Activated CD4-positive, alpha-beta T cell treated with anti-CD3 and anti-CD28 coated beads for 4 hours (primary cell): ENCODE measurements at places on chromosomes 5 and 9.

DNA sequence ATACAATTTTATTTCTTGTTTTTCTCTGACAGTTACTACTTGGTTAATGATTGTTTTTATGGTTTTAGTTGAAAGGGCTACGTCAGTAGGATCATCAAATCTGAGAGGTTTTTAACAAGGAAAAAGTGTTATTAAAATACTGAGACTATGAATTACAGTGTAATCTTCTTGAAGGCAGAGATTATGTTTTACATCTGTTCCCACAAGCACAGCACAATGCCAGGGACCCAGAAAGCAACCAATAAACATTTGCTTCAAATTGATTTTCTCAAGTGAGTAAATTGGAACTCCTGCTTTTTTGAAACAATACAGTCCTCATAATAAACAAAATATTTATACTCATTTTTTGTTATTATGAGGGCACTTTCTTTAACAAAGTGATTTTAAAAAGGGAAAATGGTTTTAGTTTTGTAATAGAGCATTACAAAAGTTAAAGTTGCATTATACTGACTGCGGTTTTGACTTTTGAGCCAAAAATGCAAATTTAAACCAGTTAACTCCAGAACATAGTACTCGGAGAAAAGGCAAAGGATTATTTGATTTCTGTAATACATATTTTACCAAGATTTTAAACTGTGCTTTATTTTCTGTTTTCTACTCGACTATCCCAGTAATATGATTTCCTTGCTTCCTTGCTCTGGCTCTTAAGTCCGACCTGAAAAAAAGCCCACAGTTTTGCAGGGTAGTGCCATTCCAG lies 176.9 kb downstream of the GDNF start:
- DNase-seq = no peak

- DNase-seq = no peak
Measured at GRCh38 chr5:125961150-125961549, 462.1 kb upstream of the GRAMD2B start.

DNA sequence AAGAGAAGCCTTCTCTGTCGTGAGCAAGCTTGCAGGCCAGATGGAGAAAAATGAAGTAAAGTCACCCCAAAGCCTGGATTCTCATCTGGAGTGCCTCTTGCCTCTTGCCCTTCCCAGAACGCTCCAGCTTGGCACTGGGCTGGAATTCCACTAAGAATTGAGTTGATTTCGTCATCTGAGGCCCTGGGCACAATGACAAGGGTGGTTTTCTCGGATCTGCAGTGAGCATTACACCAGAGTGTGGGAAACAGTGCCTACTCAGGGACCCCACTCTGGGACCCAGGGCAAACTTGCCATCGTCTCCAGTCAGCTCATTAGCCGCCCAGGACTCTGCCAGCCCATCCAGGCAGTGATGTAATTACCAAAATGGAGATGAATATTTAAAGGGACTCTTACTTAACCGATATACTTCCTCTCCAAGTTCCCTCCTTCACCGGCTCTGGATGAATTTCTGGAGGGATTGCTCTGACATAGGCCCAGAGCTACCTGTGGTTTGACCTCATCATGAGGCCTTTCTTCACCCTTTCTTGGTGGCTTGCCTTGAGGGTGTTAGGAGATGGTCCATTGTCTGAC lies 44.7 kb upstream of the LCP2 start:
- no peak for DNase-seq

- DNase-seq = no peak
Measured at GRCh38 chr5:134189031-134189430, 12.3 kb upstream of the SKP1 start.

- DNase-seq = no peak
Measured at GRCh38 chr5:179275381-179275878, 69.8 kb downstream of the ADAMTS2 start.
